ENCODE measurements at places on chromosomes 1 and 21. TPM values are rescaled to one million over a fixed set of nuclear protein-coding genes. Genes with fewer than 3 reads are reported as not detected.

Gene UTS2
- total RNA-seq = not detected

- DNase-seq = no peak
Observed at GRCh38 chr1:223068900-223069665, 74.0 kb downstream of the TLR5 start.

- no peak for DNase-seq
Observed at GRCh38 chr1:183385340-183386144, 32.6 kb downstream of the NMNAT2 start.

- no peak for DNase-seq
Observed at GRCh38 chr21:21019681-21020080, 21.5 kb downstream of the NCAM2 start.

GRCh38 chr1:15616373-15617172 lies 685 bp upstream of the DDI2 start:
- no peak for DNase-seq
